ENCODE measurements at places on chromosomes 4 and X.

- no peak for DNase-seq
These were observed 225.0 kb upstream of the PUDP start for GRCh38 chrX:7372825-7373525.

DNA sequence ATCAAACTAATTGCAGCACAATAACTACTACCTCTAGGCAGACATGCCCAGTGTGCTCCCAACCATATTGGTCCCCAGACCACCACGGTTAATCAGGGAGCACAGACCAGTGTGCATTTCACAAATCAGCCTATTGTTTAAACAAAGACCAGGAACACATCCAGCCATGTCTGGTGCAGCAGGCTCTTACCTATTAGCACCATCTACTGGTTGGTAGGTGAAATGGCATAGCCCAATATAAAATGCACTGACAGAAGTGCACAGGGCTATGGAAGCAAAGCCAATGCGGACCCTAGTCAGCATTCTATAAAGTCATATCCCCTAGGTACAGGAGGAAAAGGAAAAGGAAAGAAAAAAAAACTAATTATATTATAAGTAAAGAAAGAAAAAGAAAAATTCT is 15.5 kb upstream of the CYLC1 start:
- no peak for DNase-seq

DNA sequence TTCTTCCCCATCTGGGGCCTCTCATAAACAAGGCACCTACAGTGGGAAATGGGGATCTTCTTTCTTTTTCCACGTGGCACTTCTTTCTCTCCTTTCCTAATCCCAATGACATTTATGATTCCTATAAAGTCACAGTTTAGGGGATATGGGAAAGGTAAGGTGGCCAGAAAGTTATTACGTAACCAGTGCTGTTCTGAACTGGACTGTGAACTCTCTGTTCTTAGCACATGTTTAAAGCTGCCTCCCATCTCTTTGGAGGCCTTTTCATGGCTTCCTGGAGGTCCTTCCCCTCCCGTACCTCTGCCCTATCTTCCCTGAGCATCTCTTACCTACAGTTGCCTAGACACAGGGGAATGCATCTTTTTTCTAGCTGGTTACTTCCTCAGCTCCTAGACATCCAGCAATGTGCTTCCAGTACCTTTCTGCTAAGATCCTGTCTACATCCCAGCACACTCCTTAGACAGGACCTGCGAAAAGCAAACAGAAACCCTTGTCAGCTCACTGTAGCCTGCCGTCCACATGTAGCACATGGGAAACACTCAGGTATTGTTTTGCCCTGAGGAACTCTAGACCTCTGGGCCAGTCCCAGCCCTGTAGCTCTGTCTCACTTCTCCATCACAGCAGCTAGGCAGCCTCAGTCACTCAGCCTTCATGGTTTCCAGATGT is 195.4 kb downstream of the NWD2 start:
- DNase-seq = no peak

DNA sequence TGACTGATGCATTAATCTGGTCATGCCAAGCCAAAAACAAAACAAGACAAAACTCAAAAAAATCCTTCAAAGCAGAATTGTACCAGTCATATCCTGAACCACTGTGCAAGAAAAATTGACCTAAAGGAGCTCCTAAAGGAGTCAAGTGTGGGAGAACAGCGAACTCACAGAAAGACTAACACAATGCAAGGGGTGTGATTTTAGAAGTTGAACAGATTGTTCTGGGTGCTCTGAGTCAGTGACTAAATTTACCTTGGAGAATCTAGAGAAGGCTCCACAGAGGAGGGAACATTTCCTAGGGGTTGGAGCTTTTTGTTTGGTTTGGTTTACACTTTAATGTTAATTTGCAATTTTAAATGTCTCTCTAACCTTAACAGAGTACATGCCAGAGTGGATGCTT is 48.9 kb upstream of the PHF8 start:
- no peak for DNase-seq

All from skin of body (tissue), 3 donors.